Activated CD4-positive, alpha-beta memory T cell treated with anti-CD3 and anti-CD28 coated beads for 36 hours (primary cell): ENCODE measurements at places on chromosomes 11 and 22.

GRCh38 chr11:86101941-86102407 is 33.1 kb upstream of the PICALM start:
- no peak for DNase-seq

GRCh38 chr11:120789391-120789790 is 234.5 kb upstream of the TBCEL start:
- no peak for DNase-seq

GRCh38 chr11:35671396-35672127 is 9.0 kb downstream of the TRIM44 start:
- no peak for DNase-seq

DNA sequence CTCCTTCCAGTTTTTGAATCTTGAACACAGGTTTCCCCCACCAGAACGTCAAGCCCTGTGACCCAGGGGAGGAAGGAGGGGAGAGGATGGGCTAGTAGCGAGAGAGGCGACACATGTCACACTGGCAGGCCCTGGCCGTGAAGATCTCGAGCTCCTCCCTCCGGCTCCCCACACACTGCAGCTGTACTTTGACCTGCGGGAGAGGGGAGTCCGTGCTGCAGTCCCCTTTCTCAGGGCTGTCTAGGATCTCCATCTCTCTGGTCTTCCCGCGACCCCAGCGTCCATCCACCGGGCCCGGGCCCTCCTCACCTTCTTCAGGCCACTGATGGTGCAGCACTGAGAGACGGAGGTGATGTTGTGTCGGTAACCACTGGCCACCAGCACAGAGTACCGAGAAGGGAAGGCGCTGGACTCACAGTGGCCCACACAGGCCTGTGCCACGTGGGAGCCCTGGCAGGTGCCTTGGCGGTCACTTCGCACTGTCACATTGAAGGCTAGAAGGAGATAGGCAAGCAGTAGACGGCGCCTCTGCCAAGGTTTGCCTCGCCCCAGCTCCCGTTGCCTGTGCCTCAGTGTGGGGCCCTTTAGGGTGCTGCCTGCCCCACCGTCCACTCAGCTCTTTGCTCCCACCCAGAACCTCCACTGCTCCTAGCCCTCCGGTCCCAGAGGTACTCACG is 873 bp downstream of the GPHA2 start:
- no peak for DNase-seq
